ENCODE measurements at places on chromosomes 7 and 10. TPM values are rescaled to one million over a fixed set of nuclear protein-coding genes. Genes with fewer than 3 reads are reported as not detected.
A peak's percentile ranks its signal among the peaks of the same experiment; 100 is the strongest.

GRCh38 chr10:5894873-5895272 is 4.8 kb downstream of the FBH1 start:
- no peak for DNase-seq

- no peak for DNase-seq
Observed at GRCh38 chr10:91242940-91243339, 22.5 kb downstream of the PCGF5 start.

DNA sequence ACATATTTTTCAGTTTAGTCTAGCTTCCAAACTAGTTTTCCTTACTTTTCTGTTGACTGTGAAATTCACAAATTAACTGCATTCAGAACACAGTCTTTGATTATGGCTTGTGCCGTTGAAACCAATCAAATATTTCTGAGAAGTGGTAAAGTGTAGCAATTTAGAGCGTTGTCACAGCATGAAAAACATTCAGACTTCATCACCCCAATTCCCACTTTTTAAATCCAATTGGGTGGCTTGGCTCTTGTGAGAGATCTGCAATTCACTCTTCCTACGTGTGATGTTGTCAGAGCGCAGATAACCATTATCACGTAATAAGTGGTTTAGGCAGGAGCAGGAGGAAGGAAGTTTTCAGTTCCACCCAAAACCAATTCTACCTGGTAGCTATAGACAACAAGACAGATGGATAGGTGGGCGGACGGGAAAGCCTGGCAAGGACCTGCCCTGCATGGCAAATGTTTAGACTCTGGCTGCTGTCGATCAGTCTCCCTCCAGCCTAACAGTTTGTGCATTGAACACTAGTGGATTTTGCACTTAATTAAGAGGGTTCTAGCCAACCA is 8.9 kb downstream of the COBL start:
- DNase-seq = no peak

GRCh38 chr10:76738991-76739390 is 898.6 kb downstream of the KCNMA1 start:
- DNase-seq = no peak

The SGCE gene
- not detected for total RNA-seq

- DNase-seq = no peak
Observed at GRCh38 chr7:28474282-28474638, 61.9 kb downstream of the CREB5 start.

DNA sequence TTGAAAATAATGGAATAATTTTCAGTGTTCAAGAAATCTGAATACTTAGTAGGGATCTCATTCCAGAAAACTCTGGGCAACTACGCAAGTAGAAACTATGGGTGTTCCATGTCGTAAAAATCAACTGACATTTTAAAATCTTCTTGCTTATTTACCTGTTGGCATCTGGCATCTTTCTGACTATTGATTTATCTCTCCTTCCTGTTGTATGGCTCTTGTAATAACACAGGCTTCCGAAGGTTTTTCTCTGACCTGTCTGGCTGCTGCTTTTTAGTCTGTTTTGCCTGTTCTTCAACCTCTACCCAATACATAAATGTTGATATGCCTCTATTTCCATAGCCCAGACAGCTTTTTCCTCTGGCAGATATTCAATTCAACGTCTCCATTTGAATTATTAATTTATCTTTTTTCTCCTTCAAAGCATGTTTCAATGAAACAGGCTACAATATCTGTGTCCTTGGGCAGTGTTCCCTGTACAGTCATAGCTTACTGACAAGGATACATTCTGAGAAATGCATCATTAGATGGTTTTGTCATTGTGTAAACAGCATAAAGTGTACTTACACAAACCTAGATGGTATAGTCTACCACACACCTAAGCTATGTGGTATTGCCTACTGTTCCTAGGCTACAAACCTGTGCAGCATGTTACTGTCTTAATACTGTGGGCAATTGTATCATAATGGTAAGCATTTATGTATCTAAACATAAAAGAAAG is 105.9 kb upstream of the ETV1 start:
- DNase-seq = no peak

- DNase-seq = peak; percentile 84
Observed at GRCh38 chr7:116211006-116211912, 920 bp downstream of the TES start.

DNA sequence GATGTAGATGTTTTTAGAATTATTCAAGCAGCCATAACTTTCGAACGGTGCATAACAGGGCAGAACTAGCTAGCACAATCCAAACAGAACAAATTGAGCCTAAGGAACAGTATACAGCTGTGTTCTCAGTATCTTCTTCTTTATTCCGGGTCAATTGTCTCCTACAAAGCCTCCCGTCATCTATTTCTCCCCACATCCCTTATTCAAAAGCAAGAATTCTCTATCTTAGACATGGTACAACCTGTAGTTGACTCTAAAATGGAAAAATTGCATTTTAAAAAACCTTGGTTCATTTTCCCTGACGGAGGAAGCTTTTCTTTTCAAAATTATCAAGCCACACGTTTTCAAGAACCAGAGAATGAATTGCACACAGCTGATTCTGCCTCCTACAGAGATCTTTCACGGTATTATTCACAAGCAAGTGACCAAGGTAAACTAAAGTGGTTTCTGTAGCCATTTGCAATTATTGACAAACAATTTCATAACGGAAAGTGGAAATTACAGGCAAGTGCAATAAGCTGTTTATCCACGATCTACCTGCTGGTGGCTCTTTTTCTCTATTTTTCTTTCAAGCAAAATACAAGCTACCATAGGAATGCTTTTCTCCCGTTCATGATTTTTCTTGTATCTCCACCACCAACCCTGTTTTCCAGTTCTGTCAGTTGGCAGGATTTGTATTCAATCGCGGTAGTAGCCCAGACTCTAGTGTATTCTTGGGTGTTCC is 2.3 kb downstream of the GRM8 start:
- no peak for DNase-seq

Measured in activated CD8-positive, alpha-beta T cell treated with anti-CD3 and anti-CD28 coated beads, Interleukin-2, amount 10 ng/mL, durations not matched to agents 7 days and 5 days (primary cell).